Activated T-helper 2 cell treated with anti-CD3 and anti-CD28 coated beads, Interferon-gamma antibody, Interleukin-2, Interleukin-4, amounts not matched to agents 10 μg/mL and 5 μg/mL and 100 μg/mL, durations not matched to agents 14 hours and 24 hours and 36 hours (primary cell): ENCODE measurements at places on chromosomes 2 and 18. TPM values are rescaled to one million over a fixed set of nuclear protein-coding genes. Genes with fewer than 3 reads are reported as not detected.
A peak's percentile ranks its signal among the peaks of the same experiment; 100 is the strongest.

Gene FEV
- total RNA-seq: not detected in 2 replicates

Gene CCL20
- 1.4 and 2.0 TPM in 2 replicates for total RNA-seq

Gene KCNG3
- total RNA-seq: 0.14 and 0.16 TPM in 2 replicates

DNA sequence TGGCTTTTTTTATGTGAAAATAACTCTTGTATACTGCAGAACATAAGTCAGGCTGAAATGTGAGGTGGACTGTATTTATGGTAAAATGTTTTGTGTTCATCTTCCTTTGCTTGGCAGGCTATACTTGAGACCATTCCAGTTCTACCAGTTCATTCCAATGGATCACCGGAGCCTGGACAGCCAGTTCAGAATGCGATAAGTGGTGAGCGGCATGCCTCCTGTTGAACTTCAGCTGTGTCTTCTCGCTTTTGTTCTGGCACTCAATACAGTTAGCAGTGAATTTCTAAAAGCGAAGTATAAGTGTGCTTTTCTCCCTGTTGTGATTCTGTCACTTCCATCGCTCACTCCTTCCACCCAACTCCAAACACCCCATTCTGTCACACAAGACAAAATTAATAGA is 138.5 kb downstream of the ARHGAP28 start:
- no peak for DNase-seq

- DNase-seq: no peak
These were observed 740.5 kb upstream of the SALL3 start for GRCh38 chr18:78239090-78239457.

GRCh38 chr18:1053331-1054315 is 149.0 kb downstream of the ADCYAP1 start:
- no peak for DNase-seq

DNA sequence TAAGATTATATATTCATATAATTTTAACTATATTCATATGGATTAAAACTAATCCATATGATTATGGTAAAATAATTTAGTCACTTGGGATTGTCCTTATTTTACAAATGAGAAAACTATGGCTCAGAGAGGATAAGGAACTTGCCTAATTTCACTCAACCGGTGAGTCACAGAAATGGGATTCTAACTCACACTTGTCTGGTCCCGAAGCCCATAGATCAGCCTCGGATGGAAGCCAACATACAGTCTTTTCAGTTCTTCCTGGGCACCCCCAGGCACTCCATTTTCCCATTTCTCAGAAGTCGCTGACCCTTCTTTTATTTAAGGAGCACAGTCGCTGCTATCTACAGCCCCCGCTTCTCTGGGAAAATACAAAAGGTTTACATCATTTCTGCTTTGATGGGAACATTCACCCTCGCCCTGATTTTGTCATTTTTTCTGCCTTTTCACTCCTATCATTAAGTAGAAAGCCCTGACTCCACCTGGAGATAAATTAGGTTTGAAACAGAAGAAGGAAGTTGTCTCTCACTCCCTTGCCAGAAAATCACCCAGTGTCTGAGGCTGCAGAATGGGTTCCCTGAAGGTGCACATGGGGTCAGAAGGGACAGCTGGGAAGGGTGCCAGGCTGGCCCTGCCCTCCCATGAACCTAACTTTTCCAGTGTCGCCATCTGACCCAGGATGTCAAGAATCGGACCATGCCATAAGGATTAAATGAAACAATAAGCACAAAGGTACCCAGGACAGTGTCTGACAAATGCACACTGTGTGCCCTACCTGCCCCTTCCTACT is 36.6 kb downstream of the CYP1B1 start:
- no peak for DNase-seq

- DNase-seq: no peak
These were observed 73.6 kb downstream of the CD226 start for GRCh38 chr18:69874058-69874457.

DNA sequence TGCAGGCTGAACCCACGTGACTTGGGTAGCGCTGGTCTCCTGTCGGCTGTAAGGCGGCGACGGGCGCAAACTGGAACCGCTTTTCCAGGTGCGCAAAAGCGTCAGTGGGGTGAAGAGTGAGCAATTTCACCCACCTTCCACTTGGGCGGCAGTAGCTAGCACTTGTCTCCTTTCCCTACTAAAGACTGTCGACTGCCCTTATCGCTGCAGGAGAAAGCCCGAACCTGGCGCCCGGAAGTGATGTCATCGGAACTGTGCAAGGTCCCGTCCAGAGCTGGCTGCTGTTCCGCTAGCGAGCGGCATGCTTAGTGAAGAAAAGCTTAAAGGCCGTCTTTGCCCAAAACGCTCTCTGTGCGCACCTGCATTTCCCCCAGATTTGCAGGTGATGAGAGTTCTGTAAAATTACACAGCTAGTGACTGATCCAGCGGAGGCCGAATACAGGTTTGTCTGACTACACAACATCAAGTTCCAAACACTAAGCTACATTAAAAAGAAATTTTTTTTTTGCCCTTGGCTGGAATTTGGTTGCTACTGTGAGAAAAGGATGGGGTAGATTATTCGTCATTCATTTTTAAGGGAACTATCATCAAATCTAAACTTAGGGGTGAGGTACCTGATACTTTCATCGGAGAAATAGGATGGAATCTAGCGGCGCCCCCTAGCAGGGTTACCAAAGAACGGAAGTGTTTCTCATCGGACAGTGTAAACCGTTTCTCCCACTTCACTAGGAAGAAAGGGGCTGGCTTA is at the start of gene OSGEPL1:
Gene OSGEPL1, minus strand, starts transcription at position 242 of the 748 bp plus-strand sequence. CDS start 1,152 bp downstream, outside the sequence.
- DNase-seq: peak; percentile 90
